Pancreas (tissue), 10 donors: ENCODE measurements at places on chromosomes 3 and 15. TPM values are rescaled to one million over a fixed set of nuclear protein-coding genes. Genes with fewer than 3 reads are reported as not detected.
A peak's percentile ranks its signal among the peaks of the same experiment; 100 is the strongest.

MEGF11 gene
- 0.19 TPM for total RNA-seq

SPSB4 gene
- total RNA-seq, result 15.4 TPM

GOLGA6L6 gene
- total RNA-seq, result not detected

FGF7 gene
- 6.9 TPM for total RNA-seq

TMCO5A gene
- not detected for total RNA-seq

DNA sequence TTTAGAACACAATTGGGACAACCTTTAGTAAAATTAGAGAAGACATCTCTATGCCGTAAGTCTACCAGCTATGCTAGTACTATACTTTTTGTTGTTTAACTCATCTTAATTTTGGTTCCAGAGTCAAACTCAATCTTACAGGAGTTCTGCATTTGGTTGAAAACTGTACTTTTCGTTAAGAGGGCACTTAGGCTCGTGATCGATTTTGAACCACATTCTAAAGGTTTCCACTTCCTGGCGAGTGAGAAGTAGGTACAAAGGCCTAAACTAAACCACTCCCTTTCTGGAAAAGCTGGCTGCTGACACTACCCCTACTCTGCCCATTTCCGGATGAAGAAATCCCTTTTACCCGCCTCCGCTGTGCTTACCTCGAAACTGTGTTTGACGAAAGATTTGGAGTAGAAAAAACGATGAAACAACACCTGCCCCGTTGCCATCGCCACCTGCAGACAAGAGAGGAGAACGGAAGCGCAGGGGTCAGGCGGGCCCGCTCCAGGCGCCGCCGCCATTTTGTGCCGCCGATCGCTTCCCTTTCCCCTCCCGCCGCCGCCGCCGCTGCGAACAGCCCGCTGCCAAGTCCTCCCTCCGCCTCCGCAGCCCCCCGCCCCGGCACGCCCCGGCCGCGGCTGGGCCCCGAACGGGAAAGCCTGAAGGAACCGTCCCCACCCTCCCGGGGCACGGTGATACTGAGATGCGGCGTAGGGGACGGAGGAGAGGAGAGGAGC, 748 bp downstream of the CCNL1 start:
- H3K4me1 ChIP-seq, result peaks cover 51% of the 10 kb centered on the region
- no peaks in the 10 kb centered on the region for H3K36me3 ChIP-seq
- DNase-seq, result peak; percentile 84
- peak overlapping the region; percentile 93 for H3K4me3 ChIP-seq
- H3K27ac ChIP-seq, result peak overlapping the region; percentile 100
- H3K27me3 ChIP-seq, result no peaks in the 10 kb centered on the region

GRCh38 chr15:34986326-34986725, 1.8 kb downstream of the ZNF770 start:
- H3K27me3 ChIP-seq, result no peaks in the 10 kb centered on the region
- H3K4me1 ChIP-seq, result peaks cover 11% of the 10 kb centered on the region
- no peak for DNase-seq
- no peak overlapping the region for H3K27ac ChIP-seq
- peaks cover 5% of the 10 kb centered on the region for H3K36me3 ChIP-seq

DNA sequence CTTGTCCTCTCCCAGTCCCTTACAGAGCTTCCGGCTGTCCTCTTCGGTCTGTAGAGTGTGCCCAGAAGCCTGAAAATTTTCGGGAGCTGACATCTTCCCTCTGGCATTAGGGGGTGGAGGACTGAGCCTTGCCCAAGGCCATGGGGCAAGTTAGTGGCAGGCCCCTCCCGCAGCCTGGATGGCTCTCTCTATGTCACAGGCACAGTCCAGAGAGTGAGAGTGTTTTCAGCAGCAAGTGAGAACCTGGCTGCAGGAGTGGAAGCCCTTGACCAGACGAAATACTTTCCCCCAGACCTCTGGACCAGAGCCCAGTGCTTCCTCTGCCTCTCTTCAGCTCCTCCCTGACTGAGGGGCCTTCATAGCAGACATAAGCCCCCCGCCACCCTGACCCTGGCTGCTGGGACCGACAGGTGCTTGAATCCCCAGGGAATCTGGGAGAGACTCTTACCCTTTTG, 50.5 kb upstream of the SEC22A start:
- peaks cover under 1% of the 10 kb centered on the region for H3K4me1 ChIP-seq
- no peaks in the 10 kb centered on the region for H3K27me3 ChIP-seq
- DNase-seq, result peak; percentile 5
- no peak overlapping the region for H3K27ac ChIP-seq
- H3K36me3 ChIP-seq, result peaks cover 45% of the 10 kb centered on the region
- no peak overlapping the region for H3K4me3 ChIP-seq

DNA sequence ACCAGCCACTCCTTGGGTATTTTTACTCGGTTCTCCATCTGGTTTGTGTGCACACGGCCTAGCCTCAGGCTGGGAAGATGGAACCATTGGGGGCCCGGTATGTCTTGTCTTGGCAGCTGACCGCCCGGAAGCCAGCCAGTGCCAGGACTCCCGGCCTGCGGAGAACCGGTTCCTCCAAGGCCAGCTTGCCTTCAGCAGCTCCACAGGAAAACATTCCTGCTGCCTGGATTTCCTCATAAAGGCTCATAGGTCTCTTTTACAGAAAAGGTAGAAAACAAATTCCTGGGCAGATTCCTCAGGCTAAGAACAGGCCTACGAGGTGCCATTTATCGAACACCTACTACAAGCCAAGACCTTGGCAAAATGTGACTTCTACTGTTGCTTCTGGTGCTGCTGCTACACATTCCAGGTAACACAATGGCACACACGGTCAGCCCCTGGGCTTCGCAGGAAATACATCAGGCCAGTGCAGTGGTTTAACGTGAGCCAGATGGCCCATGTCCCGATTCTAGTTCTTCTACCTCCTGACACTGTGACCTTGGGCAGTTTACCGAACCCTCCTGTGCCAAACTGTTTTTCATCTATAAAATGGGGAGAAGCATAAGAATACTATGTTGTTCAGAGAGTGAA, 141.8 kb downstream of the OPA1 start:
- H3K27me3 ChIP-seq, result no peaks in the 10 kb centered on the region
- peaks cover 13% of the 10 kb centered on the region for H3K4me1 ChIP-seq
- H3K4me3 ChIP-seq, result no peak overlapping the region
- peak overlapping the region; percentile 53 for H3K27ac ChIP-seq
- DNase-seq, result peak; percentile 66
